ENCODE measurements at places on chromosomes 16 and 17. TPM values are rescaled to one million over a fixed set of nuclear protein-coding genes. Genes with fewer than 3 reads are reported as not detected.

Gene PRDM7
- total RNA-seq, result not detected

Gene ENPP7
- total RNA-seq, result not detected

Gene CDRT15L2
- total RNA-seq, result not detected

Gene MYH1
- total RNA-seq, result not detected

Gene KRTAP3-1
- not detected for total RNA-seq

Gene SLC13A2
- not detected for total RNA-seq

Gene IRX5
- total RNA-seq, result 0.57 TPM

Gene KIAA0513
- 7.5 TPM for total RNA-seq

Gene C16orf90
- total RNA-seq, result not detected

Gene KRT28
- total RNA-seq, result not detected

Gene FBF1
- total RNA-seq, result 5.1 TPM

Gene NACA2
- total RNA-seq, result not detected

Gene PCYT2
- total RNA-seq, result 26.0 TPM

Gene MEOX1
- not detected for total RNA-seq

Gene SLFN13
- 2.7 TPM for total RNA-seq

Gene FBXW10
- total RNA-seq, result not detected

Gene ITGB3
- total RNA-seq, result 59.2 TPM

Gene FAM83G
- 10.6 TPM for total RNA-seq

Gene TBC1D3I
- 0.11 TPM for total RNA-seq

Gene CACNG3
- not detected for total RNA-seq

Gene METRNL
- 36.7 TPM for total RNA-seq

Measured in astrocyte (in vitro differentiated cells and primary cell).